ENCODE measurements at places on chromosomes 5 and 9.

GRCh38 chr5:178387061-178387855, 154.7 kb upstream of the PHYKPL start:
- no peak for DNase-seq

- DNase-seq, result peak; percentile 18
Observed at GRCh38 chr9:137454597-137455358, 4.4 kb downstream of the NSMF start.

- no peak for DNase-seq
Observed at GRCh38 chr9:106414042-106414441, 448.9 kb upstream of the ZNF462 start.

DNA sequence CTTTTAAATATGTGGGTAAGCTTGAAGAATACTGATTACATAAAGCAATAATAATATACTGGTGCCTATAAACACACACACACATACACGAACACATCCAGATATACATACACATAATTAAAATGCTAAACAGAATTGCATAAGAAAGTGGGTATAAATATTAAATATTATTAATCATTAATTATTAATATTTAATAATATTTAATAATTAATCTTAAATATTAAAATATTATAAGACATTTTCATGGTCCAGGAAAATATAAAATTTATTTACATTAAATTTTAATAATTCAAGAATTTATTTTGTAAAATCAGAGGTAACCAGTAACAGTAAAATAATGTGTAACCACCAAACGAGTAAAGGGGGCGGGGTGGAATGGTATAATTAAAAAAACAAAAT, 178.3 kb downstream of the TMEM232 start:
- no peak for DNase-seq

GRCh38 chr5:4518903-4519672, 621.0 kb upstream of the ADAMTS16 start:
- DNase-seq, result no peak

- DNase-seq, result peak; percentile 33
Observed at GRCh38 chr5:43140286-43140685, 19.6 kb downstream of the ZNF131 start.

- no peak for DNase-seq
Observed at GRCh38 chr9:119257592-119257991, 111.6 kb downstream of the BRINP1 start.

GRCh38 chr9:20028849-20029231, 240.0 kb upstream of the SLC24A2 start:
- DNase-seq, result no peak

GRCh38 chr5:21817668-21818369, 1035.3 kb downstream of the CDH12 start:
- no peak for DNase-seq

GRCh38 chr9:37976714-37977477, 73.0 kb upstream of the SLC25A51 start:
- DNase-seq, result peak; percentile 78

DNA sequence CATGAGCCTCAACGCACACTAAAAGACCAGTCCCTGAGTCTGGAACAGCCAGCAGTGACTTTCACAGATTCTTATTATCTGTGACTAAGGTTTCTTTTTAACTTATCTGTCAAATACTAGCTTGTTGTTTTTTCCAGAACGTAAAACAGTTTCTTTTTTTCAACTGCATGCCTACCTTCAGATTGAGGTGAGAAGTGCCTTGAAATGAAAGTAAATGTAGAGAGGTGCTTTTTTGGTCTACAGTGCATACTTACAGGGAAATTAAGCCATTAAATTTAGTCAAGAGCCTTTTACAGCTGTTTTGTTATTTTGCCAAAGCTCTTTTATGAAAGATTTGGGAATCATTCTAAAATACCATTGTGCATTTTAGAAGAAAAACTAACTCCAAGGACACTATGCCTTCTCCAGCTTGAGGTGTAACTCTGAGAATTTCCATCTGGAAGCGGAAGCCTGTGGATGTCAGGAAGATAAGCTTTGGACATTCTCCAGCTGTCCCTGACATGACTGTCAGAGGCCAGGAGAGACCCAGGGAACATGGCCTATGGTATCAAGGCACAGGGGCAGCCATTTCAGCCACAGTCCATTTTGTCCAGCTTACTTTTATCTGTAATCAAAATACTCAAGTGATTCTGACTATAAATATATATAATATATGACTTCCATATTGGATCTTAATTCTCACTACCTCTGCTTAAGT, 230.3 kb downstream of the GLIS3 start:
- no peak for DNase-seq

DNA sequence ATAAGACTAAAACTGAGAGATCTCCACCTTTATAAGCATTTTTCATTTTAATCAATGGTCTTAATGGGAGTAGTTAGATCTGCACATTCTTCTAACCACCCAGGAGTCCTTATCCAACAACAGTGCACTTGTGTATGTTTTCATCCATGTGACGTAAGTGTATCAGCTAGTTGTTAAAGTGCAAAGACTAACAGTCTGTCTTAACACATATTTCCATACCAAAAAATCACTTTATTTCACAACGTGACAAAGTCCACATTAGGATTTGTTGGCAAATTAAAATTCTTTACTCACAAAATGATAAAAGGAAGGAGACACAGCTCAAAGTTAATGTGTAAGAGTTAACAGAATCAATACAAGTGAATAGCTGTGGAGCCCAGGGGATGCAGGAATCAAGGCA, 1.9 kb upstream of the SMC2 start:
- DNase-seq, result no peak

GRCh38 chr5:26625099-26625498, 413.3 kb downstream of the CDH9 start:
- no peak for DNase-seq

GRCh38 chr5:180594311-180595045, 3.2 kb upstream of the SCGB3A1 start:
- no peak for DNase-seq

DNA sequence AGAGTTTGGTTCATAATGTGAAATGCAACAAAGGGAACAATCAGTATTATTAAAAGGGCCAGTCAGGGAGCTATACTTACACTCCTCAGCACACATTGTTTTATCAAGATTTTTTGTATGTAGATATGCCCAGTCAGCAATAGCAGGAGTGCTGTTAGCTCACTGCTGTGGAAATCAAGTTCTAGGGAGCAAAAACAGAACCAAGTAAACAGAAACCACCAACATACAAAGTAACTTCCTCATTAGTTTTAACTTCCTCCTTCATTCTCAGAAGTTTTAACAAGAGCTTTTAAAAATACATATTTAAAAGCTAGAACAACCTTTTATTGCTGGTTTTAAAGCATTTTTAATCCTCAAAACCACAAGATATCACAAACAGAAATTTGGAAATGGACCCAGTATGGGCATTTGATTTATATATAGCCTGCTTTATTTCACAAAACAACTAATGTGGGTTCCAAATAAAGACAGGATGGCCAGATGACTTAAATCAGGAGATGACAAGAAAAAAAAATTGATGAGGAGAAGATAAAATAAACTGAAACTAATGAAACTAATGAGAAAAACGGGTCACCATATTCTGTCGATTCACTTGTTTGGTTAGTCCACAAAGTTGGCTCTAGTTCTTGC, 178.5 kb downstream of the ADAMTS12 start:
- no peak for DNase-seq

GRCh38 chr5:149576021-149576420, 5.3 kb upstream of the ARHGEF37 start:
- no peak for DNase-seq

DNA sequence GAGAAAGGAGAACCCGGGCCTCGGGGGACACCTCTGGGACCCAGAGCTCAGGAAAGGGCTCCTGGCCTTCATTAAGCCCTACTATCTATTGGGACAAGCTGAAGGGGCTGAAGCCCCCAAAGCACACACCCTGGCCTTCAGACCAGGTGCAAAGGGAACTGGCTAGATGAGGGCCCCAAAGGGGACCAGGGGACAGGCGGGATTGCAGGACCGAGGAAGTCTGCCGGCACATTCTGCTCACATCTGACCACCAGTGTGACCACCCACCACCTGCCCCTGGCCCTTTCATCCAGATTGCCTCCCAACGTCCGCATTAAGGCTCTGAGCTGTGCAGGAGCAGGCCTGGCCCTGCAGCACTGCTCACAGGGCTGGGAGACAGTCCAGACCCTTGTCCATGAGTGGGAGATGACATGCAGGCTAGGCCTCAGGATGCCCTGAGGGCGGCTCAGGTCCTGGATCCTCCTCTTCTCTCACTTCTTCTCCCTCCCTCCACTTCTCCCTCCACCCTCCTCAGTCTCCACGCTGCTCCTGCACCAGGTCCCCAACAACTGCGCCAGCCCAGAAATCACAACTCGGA, 19.2 kb downstream of the PSD2 start:
- DNase-seq, result no peak

DNA sequence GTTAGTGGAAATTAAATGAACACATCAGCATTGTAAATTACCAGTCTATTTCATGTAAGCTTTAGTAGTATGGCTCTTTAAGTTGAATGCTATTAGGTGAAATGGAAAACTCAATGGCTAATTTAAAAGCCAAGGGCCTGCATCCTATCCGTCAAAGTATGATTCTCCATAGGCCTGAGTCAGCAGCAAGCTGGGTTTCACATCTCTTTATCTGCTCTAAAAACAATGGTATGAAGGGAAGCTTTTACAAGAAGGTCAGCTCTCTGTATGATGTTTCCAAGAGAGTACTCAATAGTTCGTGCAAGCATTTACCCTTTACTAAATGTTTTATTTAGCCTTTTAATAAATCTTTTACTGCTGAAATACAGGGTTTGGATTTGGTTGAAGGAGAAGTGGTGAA, 62.8 kb downstream of the MAP1B start:
- no peak for DNase-seq

- no peak for DNase-seq
Observed at GRCh38 chr9:82284758-82285157, 296.2 kb downstream of the SPATA31D1 start.

GRCh38 chr5:96315431-96315830, 117.6 kb downstream of the PCSK1 start:
- no peak for DNase-seq

DNA sequence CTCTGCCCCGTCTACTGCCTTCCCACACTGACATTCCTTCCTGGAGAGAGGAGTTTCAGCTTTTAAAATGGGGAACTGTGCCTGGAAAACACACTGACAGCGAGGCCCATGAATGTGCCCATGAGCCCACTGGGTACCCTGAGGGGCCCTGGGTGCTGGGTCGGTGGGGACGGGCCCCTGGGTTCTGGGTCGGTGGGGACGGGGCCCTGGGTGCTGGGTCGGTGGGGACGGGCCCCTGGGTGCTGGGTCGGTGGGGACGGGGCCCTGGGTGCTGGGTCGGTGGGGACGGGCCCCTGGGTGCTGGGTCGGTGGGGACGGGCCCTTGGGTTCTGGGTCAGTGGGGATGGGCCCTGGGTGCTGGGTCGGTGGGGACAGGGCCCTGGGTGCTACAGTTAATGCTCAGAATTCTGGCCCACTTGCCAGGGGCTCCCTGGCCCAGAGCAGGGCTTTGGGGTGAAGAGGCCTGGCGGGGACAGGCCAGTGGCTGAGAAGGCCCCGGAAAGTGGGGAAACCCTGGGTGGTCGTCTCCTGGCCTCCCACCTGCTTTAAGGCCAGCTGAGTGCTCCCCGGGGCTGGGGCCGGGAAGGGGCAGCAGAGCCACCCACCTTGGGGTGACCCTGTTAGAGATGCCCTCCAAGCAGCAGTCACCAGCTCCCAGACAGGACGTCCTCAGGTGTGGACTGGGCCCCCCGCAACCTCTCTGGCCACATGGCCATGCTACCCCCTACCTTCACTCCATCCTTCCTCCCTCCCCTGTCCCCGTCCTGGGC, 2.5 kb downstream of the GPSM1 start:
- no peak for DNase-seq

- DNase-seq, result peak; percentile 77
Observed at GRCh38 chr9:113673726-113674125, 202.4 kb upstream of the ZNF618 start.

DNA sequence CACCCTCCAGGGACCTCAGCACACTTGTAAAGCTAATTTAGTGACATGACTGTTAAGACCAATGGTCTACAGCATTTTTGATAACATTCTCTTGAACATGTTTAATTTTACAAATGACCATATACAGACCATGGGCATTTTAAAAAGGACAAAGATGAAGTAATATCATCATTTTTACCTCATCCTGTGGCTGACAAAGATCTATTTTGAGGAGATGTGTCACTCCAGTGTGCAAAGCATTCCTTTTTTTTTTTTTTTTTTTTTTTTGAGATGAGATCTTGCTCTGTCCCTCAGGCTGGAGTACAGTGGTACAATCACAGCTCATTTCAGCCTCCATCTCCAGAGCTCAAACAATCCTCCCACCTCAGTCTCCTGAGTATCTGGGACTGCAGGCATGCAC, 118.2 kb upstream of the TBC1D2 start:
- DNase-seq, result peak; percentile 33

DNA sequence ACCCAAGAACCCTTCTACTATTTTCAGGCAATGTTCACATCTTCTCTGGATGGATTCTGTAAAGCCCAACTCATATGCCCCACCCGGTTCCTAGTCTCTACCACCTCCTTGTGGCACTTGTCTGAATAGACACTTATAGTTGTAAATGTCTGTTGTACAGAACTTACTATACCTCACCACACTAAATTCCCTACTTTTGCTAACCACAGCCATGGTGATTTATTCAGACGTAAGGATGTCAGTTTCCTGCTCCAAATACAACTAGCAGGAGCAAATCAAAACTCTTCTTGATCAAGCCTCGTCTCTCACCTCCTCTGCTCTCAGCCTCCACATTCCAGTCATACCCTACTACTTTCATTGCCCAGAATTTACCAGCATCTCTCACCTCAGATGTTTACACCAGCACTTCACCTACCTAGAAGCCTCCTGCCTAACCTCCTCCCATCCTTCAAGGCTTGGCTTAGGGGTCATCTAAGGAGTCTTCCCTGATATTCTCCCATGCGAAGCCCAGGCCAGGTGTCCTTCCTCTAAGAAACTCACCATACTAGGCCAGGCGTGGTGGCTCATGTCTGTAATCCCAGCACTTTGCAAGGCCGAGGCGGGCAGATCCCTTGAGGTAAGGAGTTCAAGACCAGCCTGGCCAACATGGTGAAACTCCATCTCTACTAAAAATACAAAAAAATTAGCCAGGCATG, 75.5 kb downstream of the MAPKAP1 start:
- DNase-seq, result peak; percentile 52

GRCh38 chr9:89448821-89449220, 49.1 kb downstream of the SEMA4D start:
- no peak for DNase-seq

- no peak for DNase-seq
Observed at GRCh38 chr9:18976221-18976708, 56.7 kb downstream of the SAXO1 start.

GRCh38 chr9:21579247-21579671, 97.1 kb upstream of the IFNE start:
- DNase-seq, result peak; percentile 53

DNA sequence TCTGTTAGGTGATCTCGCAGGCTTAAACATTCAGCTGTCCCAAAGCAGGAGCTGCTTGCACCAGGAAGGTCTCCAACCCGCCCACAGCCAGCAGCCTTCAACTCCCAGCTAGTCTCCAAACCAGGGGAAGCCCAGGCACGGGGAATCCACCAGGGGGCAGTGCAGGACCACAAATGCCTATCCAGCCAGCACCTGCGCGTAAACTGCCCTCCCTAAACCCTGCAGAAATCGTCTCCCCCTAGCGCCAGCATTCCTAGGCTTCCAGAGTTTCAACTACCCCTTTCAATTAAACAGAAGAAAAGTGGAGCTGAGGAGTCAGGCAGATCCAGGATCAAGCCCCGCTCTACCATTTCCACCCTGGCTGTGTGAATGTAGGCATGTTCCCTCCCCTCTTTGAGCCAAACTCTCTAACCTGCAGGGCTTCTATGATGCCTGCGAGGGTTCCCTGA, 72.0 kb downstream of the HRH2 start:
- DNase-seq, result peak; percentile 76
